Stimulated activated CD4-positive, alpha-beta T cell treated with anti-CD3 and anti-CD28 coated beads, Interleukin-1b, Interleukin-23, amount 100 ng/mL, for 1 hour (primary cell): ENCODE measurements at places on chromosomes 6 and 20.

DNA sequence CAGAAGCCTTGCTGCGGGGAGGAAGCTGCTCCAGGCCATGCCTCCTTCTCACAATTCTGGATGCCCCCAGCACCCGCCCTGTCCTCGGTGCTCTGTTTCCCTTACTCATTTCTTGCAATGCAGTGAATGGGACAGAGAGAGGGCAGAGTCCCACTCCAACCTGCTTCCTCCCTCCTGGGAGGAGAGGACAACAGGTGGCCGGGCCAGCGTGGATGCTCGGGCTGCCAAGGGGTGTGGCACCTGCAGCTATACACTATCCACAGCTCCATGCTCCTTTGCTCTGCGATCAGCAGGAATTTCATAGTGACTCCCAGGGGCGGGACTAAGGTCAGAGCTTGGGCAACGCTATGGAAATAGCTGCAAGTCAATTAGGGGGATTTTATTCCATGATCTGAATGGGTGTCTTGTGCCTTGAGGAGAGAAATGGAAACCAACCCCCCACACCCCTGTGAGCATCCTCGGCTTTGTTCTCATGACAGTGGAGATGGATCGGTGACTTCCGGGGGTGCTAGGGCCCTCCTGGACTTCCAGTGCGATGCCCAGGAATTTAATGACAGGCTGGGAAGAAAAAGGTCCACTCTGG lies 192.5 kb downstream of the MYLK4 start:
- no peak for DNase-seq

DNA sequence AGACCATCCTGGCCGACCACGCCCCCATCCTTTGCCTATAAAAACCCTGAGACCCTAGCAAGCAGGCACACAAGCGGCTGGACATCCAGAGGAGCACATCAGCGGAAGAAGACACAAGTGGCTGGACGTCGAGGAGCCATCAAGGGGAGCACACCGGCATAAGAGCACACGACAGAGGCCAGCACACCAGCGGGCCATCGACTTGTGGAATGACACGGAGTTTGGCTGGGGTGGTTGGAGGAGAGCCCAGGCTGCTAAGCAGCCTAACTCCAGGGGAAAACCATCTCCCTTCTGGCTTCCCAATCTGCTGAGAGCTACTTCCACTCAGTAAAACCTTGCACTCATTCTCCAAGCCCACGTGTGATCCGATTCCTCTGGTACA lies 44.8 kb upstream of the BCLAF1 start:
- DNase-seq: no peak

GRCh38 chr6:97203343-97203742 lies 79.7 kb downstream of the MMS22L start:
- no peak for DNase-seq

DNA sequence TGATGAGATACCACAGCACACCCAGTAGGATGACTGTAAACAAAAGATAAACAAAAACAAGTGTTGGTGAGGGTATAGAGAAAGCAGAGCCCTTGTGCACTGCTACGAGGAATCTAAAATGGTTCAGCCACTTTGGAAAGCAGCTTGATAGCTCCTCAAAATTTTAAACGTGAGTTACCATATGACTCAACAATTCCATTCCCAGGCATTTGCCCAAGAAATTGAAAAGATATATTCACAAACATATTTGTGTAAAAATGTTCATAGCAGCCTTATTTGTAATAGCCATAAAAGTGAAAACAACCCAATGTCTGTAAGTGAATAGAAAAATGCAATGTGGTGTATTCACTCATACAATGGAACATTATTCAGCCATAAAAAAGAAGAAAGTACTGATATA lies 141.0 kb upstream of the BTBD3 start:
- DNase-seq: no peak

- DNase-seq: no peak
Observed at GRCh38 chr6:138805016-138805765, 9.3 kb downstream of the ECT2L start.

- no peak for DNase-seq
Observed at GRCh38 chr20:55936209-55936595, 69.1 kb downstream of the CBLN4 start.

DNA sequence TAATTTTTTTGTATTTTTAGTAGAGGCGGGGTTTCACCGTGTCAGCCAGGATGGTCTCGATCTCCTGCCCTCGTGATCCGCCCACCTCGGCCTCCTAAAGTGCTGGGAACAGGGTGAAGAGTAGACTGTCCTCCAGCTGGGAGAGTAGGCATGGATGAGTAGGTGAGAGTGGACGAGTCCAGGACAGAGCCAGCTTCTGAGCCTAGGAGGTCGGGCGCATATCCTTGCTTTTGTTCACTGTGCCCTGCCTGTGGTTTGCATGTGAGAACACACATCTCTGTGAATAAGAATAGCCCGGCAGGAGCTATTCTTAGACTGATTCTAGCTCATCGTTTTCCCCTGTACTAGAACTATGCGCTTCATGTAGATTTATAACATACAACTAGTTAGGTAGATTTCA lies 78.3 kb downstream of the RPP40 start:
- no peak for DNase-seq

DNA sequence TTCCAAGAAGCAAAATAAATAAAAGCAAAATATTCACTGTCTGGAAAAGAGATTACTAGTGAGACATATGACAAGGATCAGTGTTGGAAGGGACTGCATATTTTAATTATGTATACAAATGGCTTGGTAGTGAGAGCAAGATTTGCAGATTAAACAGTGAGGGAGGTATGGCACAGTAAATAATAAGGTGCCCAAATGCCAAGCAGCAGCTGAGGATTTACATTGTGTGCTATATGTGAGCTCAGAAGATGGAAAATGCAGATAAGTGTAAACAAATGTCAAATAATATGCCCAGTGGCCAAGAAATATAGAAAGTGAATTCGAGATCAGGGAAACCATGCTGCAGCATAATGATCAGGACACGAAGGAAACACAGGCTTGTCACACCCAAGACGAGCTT lies 173.8 kb upstream of the NRSN1 start:
- DNase-seq: no peak

DNA sequence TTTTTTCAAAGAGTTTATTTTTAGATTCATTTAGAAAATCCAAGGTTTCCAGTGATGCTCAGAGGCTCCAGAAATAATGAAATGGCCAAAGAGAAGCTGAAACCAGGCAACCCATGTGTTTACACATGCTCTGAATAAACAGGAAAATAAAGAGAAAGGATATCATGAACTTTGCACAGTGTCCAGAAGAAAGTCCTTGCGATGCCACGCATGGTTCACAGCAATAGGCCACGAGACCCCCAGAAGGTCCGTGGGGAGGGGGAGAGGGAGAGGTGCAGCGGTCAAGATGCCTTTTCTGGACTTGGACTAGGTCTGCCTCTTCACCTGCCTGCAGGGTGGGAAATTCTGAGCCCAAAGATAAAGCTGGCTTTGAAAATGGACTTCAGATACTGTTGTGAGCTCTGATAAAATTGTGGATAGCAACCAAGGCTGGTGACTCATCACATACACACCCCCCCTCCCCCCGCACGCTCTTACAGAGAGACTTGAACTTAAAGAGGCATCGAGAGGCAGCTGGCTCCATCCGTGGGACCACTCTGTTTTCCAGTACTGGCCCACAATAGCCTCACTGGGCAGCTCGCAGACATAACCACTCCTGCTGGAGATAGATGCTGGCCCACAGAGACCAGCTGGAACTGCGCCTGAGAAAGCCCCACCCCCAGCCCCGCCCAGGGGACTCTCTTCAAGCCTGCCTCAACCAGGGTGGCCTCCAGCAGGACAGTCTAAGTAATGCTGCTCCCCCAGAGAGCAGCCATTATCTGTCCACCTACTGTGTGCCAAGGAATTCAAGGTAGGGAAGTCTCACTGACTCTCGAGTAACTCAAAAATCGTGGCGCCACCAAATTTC lies 21.2 kb upstream of the NFATC2 start:
- DNase-seq: no peak

DNA sequence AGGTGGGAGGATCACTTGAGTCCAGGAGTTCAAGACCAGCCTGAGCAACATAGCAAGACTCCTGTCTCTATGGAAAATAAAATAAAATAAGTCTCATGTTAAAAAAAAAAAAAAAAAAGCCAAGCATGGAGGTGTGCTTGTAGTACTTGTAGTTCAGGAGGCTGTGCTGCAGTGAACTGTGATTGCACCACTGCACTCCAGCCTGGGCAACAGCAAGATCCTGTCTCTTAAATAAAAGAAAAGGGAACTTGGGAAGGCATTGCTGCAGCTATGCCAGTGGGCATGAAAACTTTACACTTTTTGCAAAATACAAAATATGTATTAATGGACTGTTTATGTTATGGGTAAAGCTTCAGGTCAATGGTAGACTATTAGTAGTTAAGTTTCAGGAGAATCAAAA lies 37.5 kb upstream of the REV3L start:
- no peak for DNase-seq

DNA sequence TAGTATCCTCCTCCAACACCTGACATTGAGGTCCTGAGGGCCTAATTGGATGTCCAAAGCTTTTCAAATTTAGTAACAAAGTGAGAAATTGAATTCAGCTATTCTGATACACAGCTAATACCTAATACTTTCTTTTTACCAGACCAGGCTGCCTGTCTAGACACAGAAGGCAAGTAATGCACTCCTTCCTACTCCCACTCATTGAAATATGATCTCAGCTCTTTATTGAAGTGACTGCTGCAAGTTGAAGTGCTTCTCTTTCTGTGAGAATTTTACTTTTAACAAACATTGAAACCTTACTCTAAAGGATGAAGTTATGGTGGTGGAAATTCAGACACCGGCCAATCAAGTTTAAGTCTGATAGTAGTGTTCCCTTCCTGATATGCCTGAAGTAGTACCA lies 90.8 kb upstream of the OGFRL1 start:
- no peak for DNase-seq

GRCh38 chr6:150536835-150537234 lies 62.9 kb upstream of the PLEKHG1 start:
- DNase-seq: no peak

DNA sequence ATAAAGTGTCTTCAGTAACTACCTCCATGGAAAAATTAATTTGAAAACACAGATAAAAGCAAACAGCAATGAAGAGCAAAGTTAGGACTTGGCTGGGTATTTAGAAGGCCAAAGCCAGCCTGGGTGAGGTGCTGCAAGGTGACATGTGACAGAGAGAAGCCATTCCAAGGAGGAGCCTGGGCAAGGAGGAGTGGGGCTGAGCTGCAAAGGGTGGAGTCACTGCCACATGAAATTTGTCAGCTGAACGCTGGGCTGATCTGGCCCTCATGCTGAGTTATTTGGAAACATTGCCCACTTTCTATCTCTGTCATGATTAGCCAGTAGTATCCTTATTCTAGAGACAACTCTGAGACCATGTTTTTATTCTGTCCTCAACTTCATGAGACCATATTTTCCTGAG lies 76.3 kb downstream of the PERP start:
- no peak for DNase-seq

- no peak for DNase-seq
Observed at GRCh38 chr20:42949950-42950349, 239.8 kb downstream of the PTPRT start.

DNA sequence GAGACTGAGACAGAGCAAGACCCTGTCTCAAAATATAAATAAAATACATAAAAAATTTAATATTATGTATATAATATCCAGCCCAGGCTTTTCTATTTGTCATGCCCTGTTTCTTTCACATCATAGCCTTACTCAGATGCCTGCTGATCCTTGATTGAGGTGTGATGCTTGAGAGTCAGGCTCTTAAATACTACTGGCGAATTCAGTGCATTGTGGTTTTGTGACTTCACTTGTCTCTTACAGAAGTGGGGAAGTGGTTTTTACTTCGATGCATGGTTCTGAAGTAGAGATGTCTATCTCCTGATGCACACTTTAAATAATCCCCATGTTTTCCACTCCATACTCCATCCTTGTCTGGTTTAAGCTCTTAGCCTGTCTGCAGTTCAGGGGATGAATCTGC lies 29.1 kb downstream of the ASXL1 start:
- no peak for DNase-seq

DNA sequence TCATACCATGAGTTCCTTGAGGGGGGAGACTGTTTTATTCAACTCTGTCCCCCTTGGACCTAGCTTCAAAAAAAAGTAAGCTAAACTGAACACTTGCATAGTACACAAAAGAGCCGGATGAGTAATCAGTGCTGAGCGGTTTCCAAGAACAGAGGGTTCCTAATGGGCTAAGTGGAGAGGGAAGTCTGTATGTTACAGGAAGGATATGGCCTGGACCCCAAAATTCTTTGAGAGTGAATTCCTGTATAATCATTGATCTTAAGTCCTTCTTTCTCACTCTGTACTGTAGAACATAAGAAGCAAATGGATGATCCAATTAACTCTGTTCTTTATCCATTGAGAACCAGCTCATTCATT lies 324.7 kb upstream of the CNR1 start:
- no peak for DNase-seq

GRCh38 chr6:51360287-51360686 lies 541.6 kb downstream of the TFAP2B start:
- no peak for DNase-seq

- DNase-seq: no peak
Observed at GRCh38 chr20:40467703-40468411, 221.2 kb downstream of the MAFB start.

DNA sequence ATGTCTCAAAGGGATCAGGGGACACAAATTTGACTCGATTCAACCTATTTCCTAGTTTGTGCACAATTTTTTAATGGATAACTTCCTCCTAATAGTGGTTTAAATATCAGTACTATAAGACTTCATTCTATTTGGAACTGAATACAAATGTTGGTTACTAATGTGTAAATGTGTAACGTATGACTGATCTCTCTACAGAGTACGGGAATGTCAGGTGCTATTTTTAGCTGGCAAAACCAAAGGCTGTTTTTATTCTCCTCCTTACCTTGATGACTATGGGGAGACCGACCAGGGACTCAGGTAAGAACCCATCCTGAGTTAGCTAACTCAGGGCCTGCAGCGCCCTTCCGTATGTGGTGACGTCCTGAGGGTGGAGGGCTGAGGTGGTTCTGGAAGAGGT lies 33.0 kb downstream of the PRPH2 start:
- no peak for DNase-seq

DNA sequence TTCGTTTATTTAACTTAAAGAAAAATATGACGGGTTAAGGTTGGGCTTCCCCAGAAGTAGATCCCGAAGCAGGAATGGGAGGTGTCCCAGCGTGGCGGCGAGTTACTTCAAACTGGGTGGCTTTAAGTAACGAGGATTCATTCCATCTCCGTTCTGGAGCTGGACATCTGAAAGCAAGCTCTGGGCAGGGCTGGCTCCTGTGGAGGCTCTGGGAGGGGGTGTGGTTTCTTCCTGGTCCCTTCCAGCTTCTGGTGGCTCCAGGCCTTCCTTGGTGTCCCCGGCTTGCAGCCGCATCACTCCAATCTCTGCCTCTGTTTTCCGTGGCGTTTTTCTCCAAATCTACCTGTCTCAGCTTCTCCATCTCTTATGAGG lies 47.3 kb upstream of the BHLHE23 start:
- no peak for DNase-seq
